Left renal pelvis (tissue), 4 donors: ENCODE measurements at places on chromosomes 3 and 15. TPM values are rescaled to one million over a fixed set of nuclear protein-coding genes. Genes with fewer than 3 reads are reported as not detected.

The SACM1L gene
- 78.3 TPM for polyA plus RNA-seq

The LDHAL6B gene
- 0.14 TPM for polyA plus RNA-seq

The IQCF5 gene
- polyA plus RNA-seq = not detected

DNA sequence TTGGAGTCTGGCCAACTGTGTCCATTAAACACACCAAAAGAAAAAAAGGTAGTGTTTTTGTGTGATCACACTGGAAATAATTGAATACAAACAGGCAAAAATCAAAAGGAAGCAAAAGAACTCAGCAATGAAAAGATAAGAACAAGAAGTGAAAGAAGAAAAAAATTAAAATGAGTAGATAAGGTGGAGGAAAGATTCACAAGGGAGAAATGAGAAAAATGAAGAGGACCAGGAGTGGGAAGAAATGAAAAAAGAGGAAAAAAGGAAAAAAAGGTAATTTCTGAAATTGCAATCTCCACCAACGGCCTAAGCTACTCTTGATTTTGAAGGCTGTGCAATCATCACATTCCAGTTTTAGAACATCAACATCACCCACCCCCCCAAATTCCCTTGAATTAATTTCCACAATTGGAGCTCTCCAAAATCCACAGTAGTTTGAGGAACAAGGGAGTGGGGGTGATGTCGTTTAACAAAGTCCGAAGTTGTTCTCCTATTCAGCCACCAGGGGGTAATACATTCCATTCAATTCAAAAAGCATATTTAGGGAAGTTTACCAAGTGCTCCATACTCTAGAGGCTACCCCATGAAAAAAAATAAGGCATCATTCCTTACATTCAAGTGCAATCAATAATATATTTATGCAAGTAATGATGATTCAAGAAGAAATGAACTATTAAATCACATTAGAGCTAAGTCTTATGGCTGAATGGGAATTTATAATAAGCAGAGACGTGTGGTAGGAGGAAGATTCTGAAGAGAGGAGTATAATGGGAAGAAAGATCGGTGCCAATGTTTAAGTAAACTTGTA lies 37.4 kb downstream of the ZNF860 start:
- no peak for DNase-seq

- no peak for DNase-seq
These were observed 276.3 kb upstream of the MCTP2 start for GRCh38 chr15:93954985-93955571.

The SGO1 gene
- polyA plus RNA-seq = 11.3 TPM

DNA sequence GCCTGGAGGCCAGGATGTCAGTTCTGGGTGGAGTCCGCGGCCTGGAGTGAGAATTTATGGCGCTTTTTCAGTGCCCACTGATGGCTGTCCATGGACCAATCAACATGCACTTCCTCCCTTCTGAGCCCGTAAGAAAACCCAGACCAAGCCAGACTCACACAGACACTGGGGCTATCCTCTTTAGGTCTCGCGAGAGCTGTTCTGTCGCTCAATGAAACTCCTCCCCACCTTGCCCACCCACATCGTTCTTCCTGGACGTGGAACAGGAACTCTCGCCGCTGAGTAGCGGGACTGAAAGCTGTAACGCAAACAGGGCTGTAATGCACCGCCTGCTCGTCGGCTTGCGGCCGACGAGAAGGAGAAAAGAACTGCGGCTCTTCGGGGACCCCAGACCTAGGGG lies 833.0 kb upstream of the CADM2 start:
- DNase-seq = no peak
